Activated CD4-positive, alpha-beta T cell treated with anti-CD3 and anti-CD28 coated beads for 48 hours (primary cell): ENCODE measurements at places on chromosomes 7 and 10.
A peak's percentile ranks its signal among the peaks of the same experiment; 100 is the strongest.

DNA sequence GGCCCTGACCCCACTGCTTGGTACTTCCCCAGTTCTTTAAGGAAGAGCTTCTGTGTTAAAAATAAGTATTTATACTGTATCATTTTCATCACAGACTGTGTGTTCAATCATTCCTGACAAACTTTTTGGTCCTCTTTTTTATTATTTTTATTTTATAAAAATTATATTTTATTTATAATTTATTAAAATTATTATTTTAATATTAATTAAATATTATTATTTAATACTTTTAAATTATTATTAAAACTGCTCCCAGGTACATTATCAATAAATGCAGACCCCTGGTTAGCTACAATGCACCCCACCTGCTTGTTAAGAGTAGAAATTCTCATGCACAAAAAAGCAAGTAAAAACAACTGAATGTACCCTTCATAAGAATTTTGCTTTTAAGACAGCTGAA lies 172.0 kb downstream of the GLI3 start:
- no peak for DNase-seq

GRCh38 chr10:77430530-77430929 lies 207.1 kb downstream of the KCNMA1 start:
- no peak for DNase-seq

- DNase-seq: no peak
Observed at GRCh38 chr7:143027032-143027431, at the start of gene OR9A2. TSS of gene OR9A2 (minus strand) at chr7:143027132. CDS start at chr7:143027132, 0 bp downstream.

DNA sequence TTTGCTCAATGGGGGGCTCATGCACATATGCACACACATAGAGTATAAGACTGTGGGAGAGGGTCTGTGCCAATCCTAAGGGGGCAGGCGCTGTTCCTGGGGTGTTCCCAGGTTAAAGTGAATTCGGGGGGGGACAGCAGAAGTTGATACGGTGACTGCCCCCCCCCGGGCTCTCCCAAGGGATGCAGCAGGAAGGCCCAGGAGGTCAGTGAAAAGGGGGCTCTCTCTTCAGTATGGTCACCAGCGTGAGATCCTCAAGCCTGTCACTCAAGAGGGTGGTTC lies 32.4 kb downstream of the SPDYE6 start:
- no peak for DNase-seq

- no peak for DNase-seq
Observed at GRCh38 chr7:3922175-3922635, 621.2 kb downstream of the SDK1 start.

DNA sequence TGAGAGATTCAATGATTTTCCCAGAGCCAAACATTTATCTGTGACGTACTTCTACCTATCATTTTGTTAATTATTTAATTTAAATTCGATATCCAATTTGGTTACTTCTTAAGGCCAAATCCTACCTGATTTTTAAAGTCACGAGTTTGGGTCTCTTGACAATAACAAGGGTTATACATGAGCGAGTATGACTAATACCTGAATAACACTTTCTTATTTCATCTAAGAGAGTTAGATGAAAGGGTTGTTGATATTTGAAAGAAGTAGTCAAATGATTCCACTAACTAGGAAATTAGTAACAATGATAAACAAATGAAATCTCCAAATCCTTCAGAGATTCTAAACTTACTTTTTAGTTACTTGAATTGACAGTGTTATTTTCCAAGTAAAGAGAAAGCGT lies 1086.9 kb downstream of the XPNPEP1 start:
- no peak for DNase-seq

GRCh38 chr10:68897336-68897741 lies 3.8 kb upstream of the DDX50 start:
- DNase-seq: peak; percentile 44

GRCh38 chr10:9786101-9786500 lies 1231.6 kb upstream of the CELF2 start:
- DNase-seq: no peak

DNA sequence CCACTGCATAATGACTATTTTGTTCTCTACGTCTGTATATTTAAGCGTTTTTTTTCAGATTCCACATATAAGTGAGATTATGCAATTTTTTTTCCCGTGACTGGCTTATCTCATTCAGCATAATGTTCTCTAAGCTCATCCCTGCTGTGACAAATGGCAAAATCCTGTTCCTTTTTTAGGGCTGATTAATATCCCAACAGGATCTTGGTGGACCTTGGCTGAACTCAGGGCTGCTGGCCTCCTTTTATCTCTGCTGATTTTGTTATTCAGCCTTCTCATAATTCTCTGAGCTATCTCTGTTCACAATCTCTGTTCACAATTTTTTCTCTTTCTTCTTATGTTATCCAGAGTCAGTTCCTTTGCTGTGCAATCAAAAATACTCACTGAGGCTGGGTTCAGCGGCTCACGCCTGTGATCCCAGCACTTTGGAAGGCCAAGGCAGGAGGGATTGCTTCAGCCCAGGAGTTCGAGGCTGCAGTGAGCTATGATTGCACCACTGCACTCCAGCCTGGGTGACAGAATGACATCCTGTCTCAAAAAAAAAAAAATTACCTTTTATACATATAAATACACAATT lies 1035.9 kb upstream of the AUTS2 start:
- no peak for DNase-seq

GRCh38 chr10:68826764-68827591 lies at the start of gene STOX1:
TSS of gene STOX1 (plus strand) at chr10:68827531. CDS start at chr10:68827624, 93 bp downstream.
- DNase-seq: peak; percentile 73

DNA sequence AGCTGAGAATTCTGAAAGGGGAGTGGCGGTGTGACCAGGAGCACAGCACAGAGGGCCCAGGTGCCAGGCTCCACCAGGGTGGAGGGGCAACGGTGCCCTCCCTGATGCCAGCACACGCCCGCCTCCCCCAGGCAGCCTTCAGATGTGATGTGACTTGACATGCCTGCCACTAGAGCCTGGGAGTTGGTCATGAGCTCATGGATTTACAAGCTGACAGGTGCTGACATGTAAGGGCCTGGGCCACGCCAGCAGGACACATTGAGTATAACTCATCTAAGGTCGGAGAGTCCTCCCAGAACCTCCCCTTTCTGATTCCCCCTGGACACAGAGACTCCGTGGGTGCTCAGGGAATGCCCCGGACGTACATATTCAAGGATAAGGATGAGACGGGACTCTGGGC lies 74.2 kb downstream of the LSM5 start:
- no peak for DNase-seq

DNA sequence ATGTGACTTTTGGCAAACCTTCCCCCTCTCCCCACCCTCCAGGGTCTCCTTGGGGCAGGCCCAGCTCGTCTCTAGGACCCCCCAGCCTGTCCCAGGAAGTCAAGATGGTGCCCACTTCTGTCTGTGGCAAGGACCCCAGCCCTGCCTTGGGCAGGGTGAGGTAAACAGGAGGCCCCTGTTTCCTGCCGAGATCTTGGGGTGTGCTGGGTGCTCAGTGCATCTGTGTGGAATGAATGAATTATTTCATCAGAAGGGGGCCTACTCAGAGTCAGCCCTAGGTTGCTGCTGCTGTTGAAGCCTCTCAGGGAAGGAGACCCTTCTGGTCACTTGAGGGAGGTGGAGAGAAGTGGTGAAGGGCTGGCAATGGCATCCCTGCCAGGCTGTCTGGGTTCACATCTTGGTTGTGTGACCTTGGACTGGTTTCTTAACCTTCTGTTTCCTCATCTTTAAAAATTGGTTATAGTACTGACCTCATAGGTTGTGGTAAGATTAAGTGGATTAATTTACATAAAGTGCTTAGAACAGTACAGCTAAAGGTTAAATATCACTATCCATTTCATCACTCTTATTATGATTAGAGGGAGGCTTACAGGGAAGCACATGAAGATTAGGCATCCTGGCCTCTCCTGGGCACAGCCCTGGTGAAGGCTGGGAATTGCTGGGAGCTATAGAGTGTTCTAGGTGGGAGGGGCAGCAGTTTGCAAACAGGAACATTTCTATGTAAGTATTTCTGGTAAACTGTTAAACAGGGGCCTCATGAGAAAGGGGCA lies 67.7 kb downstream of the ZMIZ1 start:
- DNase-seq: no peak

- DNase-seq: no peak
Observed at GRCh38 chr7:2651847-2652735, 20.3 kb downstream of the TTYH3 start.

DNA sequence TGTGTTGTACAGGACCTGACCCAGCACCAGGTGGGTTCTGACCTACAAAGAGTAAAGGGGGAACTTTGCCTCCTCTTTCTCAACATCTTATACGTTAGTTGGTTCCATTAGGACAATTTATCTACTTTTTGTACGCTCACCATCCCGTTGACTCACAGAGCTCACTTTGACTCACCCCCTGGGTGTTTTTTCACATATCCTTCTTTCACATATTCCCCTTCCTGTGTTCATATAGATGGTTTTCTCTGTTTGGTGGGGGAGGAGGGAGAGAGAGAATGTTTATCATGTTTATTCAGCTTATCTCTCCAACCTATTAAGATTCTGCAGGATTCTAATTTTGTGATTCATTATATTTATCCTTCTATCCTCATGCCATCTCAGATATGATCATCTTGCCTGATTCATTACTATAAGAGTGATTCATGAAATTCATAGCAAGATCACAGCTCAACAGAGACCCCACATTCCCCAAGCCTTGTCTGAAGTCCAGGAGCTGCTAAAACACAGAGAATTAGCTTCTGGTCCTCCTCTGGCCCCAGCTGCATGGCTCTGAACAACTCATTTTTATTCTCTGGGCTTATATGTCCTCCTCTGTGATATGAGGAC lies 37.2 kb downstream of the PRSS2 start:
- DNase-seq: peak; percentile 65
